ENCODE measurements at places on chromosomes 2 and 18.

DNA sequence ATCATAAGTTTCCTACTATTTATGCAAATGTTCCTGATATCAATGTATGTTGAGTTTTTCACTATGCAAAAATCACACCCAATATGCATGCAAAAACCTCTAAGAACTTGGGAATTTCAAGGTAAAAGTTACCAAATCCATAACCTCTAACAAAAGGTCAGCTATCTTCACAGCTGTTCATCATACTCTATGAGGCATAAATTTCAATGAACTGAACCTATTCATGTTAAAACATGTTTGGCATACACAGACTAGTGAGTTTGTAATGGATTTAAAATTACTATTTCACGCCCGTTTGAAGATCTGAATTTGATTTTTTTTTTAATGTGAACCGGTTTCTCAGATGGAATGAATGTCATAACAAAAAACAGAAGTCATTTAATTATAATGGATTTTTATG is 100.2 kb downstream of the ATAD2B start:
- no peak for DNase-seq

GRCh38 chr2:14126846-14127245 is 505.7 kb upstream of the LRATD1 start:
- no peak for DNase-seq

DNA sequence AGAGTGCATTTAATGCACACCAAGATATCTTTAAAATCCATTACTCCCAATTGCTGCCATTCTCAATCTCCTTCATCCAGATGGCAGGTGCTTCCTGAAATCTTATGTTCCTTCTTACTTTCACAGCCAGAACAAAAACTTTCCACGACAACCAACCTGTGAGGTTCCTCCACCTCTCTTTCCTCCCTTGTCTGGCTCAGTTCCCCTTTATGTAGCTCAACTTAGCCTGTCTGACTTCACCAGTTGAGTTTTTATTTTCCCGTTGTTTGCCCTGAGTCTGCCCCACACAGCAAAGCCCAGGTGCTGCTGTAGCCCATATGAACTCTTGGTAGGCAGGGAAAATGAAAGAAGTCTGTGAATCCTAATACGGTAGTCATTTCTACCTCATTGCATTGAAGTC is 112.5 kb downstream of the MREG start:
- DNase-seq = no peak

DNA sequence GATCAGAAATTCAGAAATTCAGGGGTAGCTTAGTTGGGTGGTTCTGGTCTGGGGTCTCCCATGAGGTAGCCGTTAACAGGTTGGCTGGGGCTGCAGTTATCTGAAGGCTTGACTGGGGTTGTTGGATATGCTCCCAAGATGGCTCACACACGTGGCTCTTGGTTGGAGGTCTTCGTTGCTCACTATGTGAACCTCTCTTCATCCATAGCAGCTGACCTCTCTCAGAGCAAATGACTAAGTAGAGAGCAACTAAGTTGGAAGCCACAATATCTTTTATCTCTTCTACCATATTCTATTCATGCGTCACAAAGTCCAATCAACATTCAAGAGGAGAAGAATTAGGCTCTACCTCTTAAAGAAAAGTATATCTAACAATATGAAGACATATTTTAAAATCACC is 38.7 kb upstream of the SERTAD2 start:
- DNase-seq = no peak

DNA sequence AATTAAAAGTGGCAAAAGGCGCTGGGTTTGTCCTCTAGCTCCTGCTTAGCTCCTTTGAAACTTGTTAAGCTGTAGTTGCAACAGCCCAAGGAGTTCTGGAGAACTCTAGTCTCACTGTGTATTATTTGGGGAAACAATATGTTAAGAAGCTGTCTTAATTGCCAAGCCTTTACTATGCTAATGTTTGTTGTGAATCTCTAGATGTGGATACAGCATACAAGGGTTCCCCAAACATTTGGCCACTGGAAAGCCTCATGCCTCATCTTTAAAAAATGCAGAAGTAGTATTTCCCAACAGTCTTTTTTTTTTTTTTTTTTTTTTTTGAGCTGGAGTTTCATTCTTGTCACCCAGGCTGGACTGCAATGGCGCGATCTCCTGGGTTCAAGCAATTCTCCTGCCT is 236.7 kb downstream of the PRKCE start:
- no peak for DNase-seq

DNA sequence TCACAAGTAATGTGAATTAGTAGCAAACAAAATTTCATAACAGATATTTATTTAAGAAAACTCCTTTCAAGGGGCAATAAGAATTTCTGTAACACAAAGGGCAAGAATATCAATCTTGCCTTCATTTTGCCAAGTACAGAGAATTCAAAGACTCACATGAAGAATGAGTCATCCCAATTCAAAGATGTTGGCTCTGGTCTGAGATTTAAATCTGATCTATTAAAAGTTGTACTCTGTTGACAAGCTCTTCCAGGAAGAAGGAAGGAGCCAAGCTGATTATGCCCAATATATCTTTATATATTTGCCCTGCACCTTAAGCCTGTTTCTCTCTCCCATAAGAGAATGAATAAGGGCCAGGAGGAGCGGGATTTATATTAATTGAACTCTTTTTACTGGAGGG is 55.9 kb upstream of the RPE start:
- DNase-seq = no peak

GRCh38 chr2:144560251-144560650 is 40.3 kb upstream of the ZEB2 start:
- DNase-seq = no peak

- DNase-seq = no peak
Measured at GRCh38 chr2:152086231-152086630, 12.6 kb downstream of the CACNB4 start.

DNA sequence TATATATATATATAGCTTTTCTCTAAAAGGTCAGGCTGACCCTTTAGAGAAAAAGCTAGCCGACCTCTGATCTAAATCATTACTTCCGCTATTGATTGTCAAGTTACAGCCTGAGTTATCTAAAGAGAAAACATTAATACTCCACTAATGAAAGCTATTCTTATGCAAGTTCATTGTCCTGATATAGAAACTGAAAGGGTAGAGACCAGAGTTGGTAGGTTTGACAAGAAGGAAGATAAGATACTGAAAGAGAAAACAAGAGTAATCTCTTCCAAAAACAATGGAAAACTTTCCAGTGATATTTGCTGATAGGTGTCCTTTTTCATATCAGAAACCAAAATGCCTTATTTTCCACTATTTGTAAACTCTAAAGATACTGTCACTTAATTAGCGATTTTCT is 62.8 kb upstream of the SLC39A10 start:
- no peak for DNase-seq

- no peak for DNase-seq
Measured at GRCh38 chr2:181784556-181784955, 104.2 kb upstream of the NEUROD1 start.

GRCh38 chr2:216644842-216645635 is 11.8 kb downstream of the IGFBP2 start:
- DNase-seq = no peak

- no peak for DNase-seq
Measured at GRCh38 chr18:27483276-27483675, 298.2 kb upstream of the CHST9 start.

- no peak for DNase-seq
Measured at GRCh38 chr2:68775272-68775842, 40.7 kb downstream of the ARHGAP25 start.

GRCh38 chr2:12495247-12495868 is 221.4 kb upstream of the TRIB2 start:
- DNase-seq = no peak

- DNase-seq = no peak
Measured at GRCh38 chr2:235910067-235910466, 258.1 kb downstream of the GBX2 start.

- DNase-seq = no peak
Measured at GRCh38 chr18:62485684-62486083, 37.1 kb upstream of the ZCCHC2 start.

DNA sequence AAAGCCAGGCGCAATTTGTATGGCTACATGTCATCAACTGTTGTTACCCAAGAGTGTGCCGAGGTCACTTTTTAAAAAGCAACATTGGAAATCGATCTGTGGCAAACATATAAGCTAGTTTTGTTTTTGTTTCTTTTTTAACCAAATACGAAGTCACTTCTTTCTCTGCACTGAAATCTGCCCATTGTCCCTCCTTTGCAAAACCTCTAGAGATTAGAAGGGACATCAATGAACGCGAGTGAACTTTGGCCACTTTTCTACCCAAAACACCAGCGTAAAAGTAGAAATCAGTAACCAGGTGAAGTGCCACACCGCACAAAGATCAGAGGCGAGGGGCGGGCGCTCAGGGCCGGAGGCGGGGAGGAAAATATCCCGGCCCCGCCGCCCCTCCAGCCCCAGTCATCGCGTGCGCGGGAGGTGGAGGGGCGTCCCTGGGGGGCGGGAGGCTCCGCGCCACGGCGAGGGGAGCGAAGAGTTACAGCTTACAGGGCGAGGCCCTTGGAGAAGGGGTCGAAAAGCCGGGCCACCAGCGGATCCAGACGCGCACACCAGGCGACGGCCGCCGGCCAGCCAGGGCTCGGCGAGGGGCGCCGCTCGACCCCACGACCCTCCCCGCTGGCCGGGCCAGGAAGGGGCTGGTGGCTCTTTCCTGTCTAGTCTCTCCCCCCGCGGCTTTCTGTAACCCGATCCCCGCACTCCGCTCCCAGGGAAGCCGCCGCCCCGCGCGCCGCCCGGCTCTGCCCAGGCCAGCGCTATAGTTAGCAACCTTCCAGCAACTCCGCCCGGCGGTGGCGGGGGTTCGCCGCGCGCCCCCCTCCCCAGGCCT is 993 bp downstream of the RBMS1 start:
- DNase-seq = peak; percentile 11

DNA sequence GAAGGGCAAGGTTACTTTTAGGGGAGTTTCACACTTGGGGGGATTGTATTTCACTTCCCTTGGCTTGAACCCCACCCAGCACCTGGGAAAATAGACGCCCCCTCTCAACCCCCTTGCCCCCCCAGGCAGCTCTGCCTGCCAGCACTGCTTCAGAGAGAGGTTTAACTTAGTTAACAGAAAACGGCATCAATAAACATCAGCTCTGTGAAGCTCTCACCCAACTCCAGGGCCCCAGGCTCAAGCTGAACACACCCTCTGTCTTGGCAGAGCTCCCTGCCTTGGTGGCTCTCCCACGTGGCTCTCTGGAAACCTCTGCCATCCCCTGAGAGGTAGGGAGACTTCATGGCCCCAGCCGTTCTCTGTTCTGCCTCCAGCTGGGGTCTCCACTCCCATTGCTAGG is 244.1 kb downstream of the ACKR3 start:
- no peak for DNase-seq

DNA sequence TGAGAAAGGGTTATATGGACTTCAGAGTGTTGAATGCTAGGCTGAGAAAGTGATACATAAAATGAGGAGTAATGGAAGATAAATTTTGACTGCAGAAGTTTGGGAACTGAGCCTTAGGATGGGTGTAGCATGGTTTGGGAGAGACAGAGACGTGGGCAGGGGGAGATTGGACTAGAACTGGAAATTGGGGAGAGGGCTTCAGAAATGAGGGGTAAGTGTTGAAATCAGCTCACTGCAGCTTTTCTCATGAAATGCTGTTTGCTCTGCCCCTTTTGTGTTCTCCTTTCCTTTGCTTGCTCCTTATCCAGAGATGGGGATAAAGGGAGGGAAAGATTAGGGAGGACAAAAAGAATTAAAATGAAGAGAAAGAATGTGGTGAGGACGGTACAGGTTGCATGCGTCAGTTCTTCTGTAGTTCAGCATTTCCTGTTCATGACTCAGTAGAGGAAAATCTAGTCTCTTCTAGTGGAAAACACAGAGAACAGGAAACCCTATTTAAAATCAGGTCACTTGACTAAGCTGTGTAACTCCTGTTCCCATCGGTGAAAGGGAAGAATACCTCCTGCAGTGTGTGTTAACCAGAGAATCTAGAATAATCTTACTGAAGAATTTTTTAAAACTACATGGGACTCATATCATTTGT is 105.6 kb downstream of the CRIM1 start:
- DNase-seq = no peak

DNA sequence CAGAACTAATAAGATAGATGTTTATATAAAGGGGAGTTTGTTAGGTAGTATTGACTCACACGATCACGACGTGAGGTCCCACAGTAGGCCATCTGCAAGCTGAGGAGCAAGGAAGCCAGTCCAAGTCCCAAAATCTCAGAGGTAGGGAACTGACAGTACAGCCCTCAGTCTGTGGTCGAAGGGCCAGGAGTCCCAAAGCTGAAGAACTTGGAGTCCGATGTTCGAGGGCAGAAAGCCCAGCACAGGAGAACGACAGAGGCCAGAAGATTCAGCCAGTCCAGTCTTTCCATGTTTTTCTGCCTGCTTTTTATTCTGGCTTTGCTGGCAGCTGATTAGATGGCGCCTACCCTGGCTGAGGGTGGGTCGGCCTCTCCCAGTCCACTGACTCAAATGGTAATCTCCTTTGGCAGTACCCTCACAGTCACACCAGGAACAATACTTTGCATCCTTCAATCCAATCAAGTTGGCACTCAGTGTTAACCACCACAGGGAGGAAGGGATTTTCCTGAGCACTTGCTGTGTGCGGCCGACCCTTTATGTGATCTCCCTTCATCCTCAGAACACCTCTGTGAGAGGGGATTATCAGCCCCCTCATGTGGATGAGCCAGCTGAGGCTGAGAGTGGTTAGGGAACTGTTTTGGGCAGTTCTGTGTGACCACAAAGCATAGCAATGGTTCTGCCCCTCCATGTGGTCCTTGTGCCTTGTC is 78.3 kb downstream of the RNF144A start:
- DNase-seq = no peak

DNA sequence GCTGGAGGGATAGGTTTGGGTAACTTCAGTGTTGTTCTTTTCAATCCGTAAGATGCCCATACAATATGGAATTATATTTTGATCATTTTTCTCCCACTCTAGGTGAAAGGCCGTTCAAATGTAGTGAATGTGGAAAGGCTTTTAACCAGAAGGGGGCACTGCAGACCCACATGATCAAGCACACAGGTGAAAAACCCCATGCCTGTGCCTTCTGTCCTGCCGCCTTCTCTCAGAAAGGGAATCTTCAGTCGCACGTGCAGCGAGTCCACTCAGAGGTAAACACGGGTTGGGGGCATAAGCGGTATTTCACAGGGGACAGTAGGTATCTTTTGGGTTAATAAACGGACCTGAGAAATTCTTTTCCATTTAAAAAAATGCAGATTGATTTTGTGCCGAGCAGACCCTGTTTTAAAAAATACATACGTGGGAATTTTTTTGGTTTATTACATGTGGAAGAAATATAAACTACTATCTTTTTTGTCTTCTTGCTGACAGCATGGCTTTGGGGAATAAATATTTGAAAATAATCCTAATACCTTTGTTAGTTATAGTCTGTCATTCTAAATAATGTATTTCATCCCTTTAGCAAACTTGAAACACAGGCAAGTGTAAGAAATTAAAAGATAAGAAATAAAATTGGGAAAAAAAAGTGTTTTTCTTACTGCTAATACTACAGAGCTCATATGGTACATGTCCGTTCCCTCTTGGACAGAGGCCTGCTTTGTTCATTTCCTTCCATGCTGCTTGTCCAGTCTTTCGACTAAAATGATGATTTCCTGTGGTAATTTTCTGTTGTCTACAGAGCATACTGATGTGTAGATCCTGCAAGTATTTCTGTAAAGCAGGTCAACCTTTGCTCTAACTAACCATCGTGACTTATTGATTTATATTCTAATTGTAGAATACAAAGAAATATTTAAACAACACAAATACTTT is 53.3 kb downstream of the ZNF236 start:
- DNase-seq = peak; percentile 11
